Activated CD4-positive, CD25-positive, alpha-beta regulatory T cell (primary cell): ENCODE measurements at places on chromosomes 12 and 14.

DNA sequence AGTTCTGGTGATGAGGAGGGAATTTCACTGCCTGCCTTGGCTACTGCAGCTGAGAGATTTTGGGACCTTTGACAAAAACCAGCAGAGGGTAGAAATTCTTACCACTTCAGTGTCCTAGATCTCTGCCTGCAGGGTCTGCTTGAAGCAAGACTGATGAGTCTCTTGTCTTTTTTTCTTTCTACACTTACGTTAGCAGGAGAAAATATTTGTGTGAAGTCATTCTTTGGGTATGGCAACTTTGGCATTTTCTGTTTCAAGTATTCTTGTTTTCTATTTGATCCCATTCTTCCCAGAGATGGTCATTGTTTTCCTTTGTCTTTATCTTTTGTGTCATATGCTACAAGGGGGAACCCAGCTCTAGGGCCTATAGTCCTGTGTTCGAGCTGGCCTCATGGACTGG lies 65.6 kb upstream of the FERMT2 start:
- DNase-seq: no peak

DNA sequence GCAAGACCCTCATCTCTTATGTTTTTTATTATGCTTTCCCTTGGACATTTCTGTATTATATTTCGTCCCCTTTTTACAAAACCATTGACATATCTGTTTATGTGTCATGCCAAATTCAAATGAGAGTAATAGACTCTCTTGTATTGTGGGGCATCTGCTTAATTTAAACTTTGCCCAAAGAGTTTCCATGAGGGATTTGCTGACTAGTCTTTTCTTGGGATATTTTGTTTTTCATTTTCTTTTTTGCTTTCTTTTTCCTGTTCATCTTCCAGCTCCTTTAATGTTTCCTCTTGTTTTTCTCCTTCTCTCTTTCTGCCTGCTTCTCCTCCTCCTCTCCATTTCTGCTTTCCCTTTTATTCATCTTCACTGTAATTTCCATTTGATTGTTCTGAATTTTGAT lies 13.8 kb upstream of the ZNF26 start:
- no peak for DNase-seq

- DNase-seq: no peak
Observed at GRCh38 chr12:124821252-124822200, 42.1 kb downstream of the SCARB1 start.

GRCh38 chr12:67455236-67455635 lies 186.1 kb downstream of the CAND1 start:
- no peak for DNase-seq

DNA sequence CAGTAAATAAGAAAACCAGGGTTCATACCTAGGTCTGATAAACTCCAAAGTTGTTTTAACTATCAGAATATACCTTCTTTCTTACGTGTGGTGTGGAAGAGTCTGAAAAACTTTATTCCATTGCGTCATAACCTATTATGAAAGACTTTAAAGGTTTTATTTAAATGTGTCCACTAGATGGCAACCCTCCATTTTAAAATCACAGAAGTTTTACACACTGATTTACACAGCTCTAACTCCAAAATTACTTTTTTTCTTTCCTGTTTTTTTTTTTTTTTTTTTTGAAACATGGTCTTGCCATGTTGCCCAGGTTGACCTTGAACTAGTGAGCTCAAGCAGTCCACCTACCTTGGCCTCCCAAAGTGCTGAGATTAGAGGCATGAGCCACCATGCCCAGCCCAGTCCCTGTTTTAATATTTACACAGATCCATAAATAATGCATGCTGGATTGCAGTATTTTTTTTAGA lies 17.3 kb upstream of the TMPRSS12 start:
- no peak for DNase-seq

- DNase-seq: no peak
Observed at GRCh38 chr12:75985566-75985965, 46.0 kb downstream of the PHLDA1 start.

- no peak for DNase-seq
Observed at GRCh38 chr12:13559318-13559978, 362.9 kb downstream of the EMP1 start.

DNA sequence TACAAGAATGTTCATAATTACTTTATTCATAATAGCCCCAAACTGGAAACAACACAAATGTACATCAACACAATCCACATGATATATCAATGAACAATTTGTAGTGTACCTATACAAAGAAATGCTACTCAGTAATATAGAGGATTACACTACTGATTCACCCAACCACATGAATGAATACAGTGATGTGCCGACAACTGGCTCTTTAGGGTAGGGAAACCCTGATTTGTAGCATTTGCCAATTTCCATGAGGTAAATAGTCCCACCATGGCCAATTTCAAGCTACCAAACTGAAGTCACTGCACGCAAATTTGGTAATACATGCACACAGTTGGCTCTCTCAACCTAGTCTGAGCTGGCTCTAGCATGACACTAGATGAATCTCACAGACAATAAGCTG lies 190.4 kb upstream of the KRR1 start:
- no peak for DNase-seq

DNA sequence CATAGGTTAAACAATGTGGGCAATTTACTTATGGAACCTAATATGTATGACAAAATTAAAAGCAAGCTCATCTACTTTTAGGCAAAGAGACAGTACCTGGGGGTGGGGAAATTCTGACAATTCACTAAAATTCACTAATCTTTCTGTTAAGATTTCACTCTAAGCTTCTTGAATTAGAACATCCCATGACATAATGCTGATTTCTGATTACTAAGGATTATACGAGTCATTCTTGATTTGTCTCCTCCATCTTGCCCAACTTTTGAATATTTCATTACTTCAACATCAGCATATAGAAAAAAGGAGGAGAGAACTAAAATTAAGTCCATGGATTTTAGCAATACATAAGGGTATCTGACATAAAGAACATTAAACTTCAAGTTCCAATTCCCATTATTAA lies 2.4 kb downstream of the CEP83 start:
- DNase-seq: no peak

GRCh38 chr12:31471823-31472222 lies 119.1 kb downstream of the DENND5B start:
- no peak for DNase-seq

DNA sequence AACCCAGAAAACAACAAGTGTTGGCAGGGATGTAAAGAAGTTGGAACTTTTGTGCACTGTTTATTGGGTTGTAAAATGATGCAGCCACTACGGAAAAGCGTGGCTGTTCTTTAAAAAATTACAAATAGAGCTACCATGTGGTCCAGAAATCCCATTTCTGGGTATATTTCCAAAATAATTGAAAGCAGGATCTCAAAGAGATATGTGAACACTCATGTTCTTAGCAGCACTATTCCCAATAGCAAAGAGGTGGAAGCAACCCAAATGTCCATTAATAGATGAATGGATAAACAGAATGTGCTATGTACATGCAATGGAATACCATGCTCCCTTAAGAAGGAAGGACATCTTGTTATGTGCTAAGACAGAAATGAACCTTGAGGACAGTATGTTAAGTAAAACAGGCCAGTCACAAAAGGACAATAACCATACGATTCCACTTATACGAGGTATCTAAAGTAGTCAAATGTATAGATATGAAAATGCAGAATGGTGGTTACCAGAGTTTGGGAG lies 249.5 kb downstream of the PHLDA1 start:
- no peak for DNase-seq

GRCh38 chr14:46034305-46034704 lies 617.3 kb downstream of the RPL10L start:
- no peak for DNase-seq

GRCh38 chr14:64779472-64779871 lies 75.2 kb downstream of the PLEKHG3 start:
- DNase-seq: no peak

- DNase-seq: no peak
Observed at GRCh38 chr12:29334937-29335336, 46.0 kb downstream of the ERGIC2 start.

- no peak for DNase-seq
Observed at GRCh38 chr14:73170686-73171085, 34.4 kb downstream of the PSEN1 start.

GRCh38 chr12:1662761-1663439 lies 28.0 kb upstream of the ADIPOR2 start:
- no peak for DNase-seq

- DNase-seq: no peak
Observed at GRCh38 chr12:68632486-68632885, 21.8 kb downstream of the RAP1B start.

DNA sequence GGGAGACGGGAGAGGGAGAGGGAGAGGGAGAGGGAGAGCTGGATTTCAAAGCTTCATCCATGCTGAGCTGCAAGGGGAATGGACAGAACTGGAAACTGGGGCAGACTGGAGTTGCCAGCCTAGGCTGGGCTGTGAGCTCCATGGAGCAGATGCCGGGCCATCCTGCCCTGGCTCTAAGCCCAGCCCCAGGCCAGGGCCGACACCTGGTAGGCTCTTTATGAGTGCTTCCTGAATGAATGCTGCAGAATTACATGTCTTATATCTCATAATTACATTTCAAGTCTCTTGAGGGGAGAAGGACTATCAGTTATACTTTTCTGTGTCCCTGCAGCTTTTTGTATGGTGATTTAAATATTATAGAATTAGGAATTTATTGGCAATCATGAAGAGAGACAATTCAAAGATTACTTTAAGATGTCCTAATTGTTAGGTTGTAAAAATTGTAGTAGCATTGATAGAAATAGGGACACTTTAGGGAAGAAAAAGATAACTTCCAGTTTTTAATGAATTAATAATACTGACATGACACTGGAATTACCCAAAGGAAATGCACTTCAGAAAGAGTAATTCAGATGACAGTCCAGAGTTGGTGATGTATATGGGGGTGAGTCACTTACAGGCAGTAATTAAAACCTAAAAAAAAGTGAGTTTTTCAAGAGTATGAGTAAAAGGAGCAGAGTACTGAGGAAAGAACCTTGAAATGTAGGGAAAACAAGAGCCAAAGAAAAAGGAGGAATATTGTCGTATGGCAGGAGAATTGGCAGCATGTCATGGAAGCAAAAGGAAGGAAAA lies 29.0 kb downstream of the SCYL2 start:
- no peak for DNase-seq

GRCh38 chr14:59969319-59969718 lies 49.4 kb downstream of the LRRC9 start:
- DNase-seq: no peak

DNA sequence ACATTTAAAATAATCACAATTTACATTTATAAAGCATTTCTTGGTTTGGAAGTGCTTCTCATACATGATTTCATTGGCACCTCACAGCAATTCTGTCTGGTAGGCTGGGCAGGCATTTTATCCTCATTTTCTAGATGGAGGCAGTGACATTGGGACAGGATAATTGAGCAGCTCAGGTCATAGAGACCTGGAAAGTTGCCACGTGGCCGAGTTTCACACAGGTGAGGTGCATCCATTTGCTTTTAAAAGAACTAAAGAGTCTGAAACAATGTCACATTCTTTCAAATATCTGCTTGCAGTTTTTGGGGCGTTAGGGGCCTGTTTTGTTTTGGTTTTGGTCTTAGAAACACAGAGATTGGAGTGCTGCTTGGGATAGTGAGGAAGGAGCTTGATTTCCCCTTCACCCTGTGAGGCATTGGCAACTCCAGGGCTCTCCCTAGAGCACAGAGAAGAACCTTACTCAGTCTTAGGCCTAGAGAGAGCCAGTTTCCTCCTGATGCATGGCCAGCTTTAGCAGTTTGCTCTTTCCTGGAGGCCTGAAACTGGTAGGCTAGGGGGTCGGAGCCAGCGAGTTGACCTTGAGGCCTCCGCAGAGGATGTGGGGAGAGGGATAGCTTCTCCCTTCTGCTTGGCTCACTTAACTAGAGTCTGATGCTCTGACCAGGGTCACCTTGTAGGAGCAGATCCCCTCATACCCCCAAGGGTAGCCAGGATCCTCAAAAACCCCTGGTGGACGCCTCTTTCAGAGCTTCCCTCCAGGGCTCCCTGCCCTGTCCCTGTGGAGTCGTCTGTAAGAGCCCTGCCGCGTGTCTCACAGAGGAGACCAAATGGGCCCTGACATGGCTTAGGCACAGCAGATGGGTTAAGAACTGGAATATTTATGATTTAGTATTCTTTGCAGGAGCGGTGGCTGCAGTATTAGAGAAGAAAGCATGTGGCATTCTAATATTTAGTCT lies 34.9 kb upstream of the JDP2 start:
- DNase-seq: no peak

- no peak for DNase-seq
Observed at GRCh38 chr12:70540996-70541395, 96.2 kb downstream of the PTPRB start.

DNA sequence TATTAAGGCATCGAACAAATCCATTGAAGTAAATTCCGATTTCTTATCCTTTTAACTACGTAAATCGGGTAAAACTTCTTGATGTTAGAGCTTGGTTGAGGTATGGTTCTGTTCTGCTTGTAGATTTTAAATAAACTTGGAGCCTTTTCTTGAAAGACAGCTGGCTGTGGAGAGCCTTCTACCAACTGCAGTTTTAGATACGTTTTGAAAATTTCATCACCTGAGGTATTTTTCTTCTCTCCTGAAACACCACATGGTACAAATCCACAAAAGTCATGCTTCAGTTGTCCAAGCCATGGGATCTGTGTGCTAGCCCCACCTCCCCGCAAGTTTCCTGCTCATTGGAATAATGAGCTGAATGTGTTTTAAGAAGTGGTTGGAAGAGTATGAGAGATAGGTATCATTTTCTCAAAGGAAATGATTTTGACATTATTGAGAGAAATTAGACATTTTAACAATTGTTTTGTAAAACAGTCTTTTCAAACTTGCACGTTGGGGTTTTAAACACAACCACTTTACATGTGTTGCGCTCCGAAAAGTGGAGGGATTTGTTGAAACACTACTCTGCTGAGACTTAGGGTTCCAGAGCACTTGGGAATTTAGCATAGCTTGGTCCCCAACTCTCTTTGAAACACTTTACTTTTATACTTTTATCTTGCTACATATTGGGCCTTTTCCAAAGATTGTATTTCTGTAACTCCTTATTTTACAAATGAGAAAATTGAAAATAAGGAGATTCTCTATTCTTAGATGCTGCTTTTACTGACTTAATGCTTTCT lies 1.4 kb downstream of the PPM1A start:
- DNase-seq: no peak

DNA sequence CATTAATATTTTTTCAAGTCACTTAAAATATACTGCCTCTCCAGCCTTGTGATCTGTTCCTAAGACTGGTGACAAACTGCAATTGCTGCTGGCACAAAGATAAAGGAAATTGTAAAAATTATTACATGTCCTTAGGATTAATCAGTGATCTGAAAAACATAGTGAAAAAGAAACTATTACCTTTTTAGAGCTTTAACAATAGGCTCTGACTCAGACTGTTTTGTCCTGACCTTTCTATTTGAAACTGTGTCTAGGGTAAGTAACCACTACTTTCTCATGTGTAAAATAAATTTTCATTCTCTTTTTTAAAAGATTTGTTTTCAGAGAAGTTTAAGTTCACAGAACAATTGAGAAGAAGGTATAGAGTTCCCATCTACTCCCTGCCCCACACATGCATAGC lies 80.4 kb upstream of the CLEC14A start:
- no peak for DNase-seq

GRCh38 chr12:103833891-103834290 lies 7.1 kb downstream of the NT5DC3 start:
- no peak for DNase-seq

GRCh38 chr14:74685056-74685455 lies 27.8 kb downstream of the AREL1 start:
- no peak for DNase-seq

GRCh38 chr12:22740656-22741355 lies 115.8 kb downstream of the ETNK1 start:
- DNase-seq: no peak
